Kidney glomerular epithelial cell (primary cell): ENCODE measurements at places on chromosomes 5 and 9.

DNA sequence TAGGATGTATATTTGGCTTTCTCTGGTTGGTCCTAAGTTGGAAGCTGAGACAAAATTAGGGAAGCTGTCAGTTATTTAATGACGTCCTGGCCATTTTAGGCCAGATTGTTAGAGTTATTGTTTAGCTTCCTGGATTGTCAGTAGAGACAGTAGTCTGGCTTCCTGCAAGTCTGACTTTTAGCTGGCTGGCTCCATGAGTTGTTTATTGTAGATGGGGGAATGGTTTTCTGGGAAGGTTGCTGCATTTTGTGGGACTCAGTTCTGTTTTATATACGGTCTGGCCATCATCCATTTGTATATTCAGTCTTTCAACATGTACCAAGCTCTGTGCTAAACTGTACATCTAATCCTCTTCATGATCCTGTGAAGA is 68.3 kb downstream of the SGCD start:
- no peak for DNase-seq

DNA sequence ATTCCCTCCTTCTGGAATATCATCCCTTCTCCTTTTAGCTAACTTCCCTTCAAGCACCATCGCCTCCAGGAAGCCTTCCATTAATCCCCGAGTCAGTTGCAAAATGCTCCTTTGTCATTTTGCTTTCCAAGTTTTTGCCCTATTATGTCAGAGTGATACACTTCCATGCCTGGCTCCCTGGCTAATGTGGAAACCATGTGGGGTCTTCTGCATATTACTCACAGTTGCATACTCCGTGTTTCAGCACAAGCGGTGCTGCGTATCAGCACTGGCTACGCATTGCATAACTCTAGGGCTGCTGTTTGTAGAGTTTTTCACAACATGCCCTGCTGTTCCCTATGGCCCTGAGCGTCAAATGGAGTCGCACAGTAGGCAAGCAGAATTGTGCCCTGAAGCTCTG is 1.9 kb downstream of the TEX53 start:
- no peak for DNase-seq

- DNase-seq = no peak
Measured at GRCh38 chr5:155150012-155150411, 136.5 kb downstream of the KIF4B start.

GRCh38 chr9:134425401-134425800 is 99.1 kb downstream of the RXRA start:
- no peak for DNase-seq

DNA sequence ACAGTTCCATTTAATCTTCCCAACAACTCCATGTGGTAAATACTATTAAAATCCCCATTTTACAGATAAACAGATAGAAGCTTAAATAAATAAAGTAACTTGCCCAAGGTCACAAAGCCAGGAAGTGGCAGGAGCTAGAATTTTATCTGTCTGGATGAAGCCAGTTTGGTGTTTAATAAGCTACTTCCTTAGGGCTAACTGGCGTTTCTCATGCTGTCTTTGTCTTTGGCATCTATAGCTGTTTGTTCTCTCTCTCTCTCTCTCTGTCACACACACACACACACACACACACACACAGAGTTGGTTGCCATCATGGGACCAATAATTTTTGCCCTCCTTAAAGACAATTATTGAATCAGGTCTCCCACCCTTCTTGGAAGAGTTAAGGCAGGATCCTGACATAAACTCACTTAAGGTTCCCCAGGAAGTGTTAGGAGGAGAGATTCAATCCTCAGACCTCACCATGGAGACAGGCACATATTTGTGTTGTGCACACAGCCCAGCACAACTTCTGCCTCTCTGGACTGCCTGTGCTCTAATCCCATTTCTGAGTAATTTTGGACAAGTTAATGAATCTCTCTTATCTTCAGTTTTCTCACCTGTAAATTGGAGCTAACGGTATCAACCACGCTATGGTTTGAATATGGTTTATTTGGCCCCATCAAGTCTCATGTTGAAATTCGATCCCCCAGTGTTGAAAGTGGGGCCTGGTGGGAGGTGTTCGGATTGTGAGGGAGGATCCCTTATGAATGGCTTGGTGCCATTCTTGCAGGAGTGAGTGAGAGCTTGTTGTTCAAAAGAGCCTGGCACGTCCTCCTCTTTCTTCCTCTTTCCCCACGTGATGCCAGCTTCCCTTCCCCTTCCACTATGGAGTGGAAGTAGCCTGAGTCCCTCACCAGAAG is 8.3 kb upstream of the ADRA1B start:
- no peak for DNase-seq

GRCh38 chr5:135317286-135317685 is 81.7 kb downstream of the MACROH2A1 start:
- DNase-seq = no peak

DNA sequence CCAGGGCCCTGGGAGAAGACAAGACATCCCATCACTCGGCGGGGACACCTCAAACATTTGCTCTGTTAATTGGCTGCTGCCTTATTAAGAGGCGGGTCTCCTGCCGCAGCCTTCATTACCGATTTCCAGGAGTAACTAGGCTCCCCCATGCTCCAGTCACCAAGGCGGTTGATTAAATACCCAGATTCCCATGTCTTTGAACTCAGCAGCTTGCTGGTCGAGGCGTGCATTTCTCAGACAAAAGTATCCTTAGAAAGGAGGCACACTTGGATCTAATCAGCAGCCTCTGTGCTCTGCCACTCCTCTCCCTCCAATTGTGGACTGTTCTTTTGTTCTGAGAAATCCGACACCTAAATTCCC is 228.8 kb downstream of the FSTL4 start:
- DNase-seq = no peak

- no peak for DNase-seq
Measured at GRCh38 chr5:153891394-153891793, 147.3 kb downstream of the FAM114A2 start.

DNA sequence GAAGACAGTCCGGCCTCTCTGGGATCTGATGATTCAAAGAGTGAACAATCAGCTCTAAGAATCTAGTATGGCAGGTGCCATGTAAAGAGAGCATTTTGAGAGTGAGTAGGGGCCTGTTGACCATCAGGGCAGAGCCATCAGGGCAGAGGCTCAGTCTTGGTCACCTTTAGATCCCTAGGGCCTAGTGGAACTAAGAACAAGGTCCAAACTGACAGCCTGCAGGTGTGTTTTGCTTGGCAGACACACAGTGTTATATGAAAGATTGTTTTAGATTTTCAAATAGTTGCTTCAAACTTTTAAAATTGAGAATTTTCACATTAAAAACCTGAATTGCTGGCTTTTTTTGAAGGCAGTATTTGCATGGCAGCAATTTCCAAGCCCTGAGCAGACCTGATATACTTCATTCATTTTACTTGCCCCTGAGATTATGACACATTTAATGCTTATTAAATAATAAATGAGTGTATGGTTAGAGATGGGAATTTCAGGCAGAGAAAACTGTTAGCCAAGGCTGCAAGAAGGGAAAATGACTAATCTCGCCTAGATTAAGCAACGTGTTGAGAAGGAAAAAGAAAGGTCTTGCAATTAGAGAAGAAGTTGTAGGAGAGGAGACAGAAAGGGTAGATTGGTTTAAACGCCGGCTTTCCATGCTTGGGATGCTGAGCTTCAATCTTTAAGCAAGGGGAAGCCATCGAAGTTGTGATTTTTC is 279.6 kb downstream of the ARRDC3 start:
- DNase-seq = no peak

DNA sequence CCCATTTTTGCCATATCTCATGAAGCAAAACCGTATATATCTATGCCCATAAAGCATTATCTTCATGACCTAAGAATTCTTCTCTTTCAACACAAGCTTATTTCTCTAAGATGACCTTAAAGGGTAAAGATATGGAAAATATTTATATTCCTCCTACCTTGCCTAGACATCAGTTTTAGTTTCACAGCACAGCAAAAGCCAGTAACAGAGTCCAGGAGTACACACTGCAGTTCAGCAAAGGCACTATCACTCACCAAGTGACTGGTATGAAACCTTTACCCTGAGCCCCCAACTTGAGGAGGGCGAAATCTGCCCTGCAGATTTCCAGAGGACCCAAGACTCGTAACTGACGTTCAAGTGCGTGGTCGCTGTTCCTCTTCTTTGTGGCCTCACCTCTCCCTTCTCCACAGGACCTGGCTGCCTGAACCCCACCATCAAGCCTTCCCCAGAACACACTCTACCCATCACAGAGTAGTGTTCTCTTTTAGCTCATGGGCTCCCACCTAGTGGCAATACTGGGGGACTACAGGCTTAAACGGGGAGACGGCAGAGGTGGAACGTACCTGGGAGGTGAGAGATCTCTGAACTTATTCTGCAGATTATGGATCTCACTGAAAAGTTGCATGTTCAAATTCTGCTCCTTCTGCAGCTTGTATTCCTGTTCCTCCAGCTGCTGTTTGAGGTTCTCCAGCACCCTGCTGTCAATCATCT is 141.0 kb downstream of the CDK5RAP2 start:
- DNase-seq = no peak

DNA sequence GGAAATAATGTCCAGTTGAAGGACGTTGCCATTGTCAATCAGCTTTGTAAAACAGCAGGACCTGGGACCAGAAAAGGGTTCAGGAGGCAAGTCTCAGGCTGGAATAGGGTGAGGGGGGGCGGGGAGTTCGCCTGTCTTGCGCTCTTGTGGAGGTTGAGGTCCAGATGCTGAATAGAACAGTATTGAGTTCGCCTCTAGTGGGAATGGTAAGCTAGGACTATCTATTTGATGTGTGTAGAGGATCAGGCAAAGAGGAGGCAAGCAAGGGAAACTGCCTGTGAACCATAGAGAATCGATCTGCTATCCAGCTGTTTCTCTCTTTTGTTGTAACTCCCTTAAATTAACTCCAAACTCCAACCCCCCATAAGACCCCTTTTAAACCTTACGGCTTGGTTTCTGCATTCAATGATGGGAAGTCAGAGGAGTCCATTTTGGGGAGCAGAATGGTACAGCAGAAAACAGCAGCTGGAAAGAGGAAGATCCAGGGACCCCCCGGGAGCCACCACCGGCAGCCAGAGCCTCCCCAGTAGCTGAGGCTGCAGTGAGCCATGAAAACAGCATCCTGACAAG is 133.7 kb downstream of the SLC28A3 start:
- DNase-seq = no peak

DNA sequence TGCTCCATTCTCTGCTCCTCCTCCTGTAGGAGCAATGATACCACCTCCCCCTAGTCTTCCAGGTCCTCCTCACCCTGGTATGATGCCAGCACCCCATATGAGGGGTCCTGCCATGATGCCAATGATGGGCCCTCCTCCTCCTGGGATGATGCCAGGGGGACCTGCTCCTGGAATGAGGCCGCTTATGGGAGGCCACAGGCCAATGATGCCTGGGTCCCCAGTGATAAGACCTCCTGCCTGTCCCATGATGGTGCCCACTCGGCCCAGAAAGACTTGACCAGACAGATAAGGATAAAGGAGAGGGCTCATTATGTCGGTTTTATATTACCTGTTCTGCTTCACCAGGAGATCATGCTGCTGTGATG is 26.2 kb upstream of the IQGAP2 start:
- DNase-seq = no peak

DNA sequence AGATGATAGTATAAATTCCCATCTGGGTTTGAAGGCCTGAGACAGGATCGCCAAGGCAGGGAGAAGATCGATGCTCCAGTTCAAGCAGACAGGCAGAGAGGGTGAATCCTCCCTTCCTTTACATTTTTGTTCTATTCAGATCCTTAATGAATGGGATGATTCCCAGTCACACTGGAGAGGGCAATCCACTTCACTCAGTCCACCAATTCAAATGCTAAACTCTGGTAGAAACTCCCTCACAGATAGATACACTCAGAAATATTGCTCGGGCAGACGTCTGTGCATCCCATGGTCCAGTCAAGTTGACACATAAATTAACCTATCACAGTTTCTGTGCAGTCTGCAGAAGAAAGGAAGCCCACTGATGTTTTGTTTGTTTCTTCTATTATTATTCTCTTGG is 193.1 kb upstream of the ZNF462 start:
- DNase-seq = no peak

DNA sequence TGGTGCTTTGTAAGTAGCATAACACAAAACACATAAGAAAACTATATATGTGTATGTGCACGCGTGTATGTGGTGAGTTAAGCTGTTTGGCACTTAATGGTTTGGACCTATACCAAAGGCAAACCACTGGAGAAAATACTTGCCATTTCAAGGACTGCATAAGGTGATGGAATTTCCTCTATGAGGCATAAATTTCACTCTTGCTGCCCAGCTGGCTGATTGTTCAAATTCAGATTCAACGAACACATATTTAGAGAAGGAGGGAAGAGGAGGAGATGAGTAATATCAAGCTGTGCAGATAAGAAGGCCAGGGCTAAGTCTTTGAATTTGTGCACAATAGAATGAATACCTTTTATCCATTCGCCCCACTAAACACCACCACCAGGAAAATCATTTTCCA is 470.6 kb upstream of the MPDZ start:
- peak; percentile 70 for DNase-seq

DNA sequence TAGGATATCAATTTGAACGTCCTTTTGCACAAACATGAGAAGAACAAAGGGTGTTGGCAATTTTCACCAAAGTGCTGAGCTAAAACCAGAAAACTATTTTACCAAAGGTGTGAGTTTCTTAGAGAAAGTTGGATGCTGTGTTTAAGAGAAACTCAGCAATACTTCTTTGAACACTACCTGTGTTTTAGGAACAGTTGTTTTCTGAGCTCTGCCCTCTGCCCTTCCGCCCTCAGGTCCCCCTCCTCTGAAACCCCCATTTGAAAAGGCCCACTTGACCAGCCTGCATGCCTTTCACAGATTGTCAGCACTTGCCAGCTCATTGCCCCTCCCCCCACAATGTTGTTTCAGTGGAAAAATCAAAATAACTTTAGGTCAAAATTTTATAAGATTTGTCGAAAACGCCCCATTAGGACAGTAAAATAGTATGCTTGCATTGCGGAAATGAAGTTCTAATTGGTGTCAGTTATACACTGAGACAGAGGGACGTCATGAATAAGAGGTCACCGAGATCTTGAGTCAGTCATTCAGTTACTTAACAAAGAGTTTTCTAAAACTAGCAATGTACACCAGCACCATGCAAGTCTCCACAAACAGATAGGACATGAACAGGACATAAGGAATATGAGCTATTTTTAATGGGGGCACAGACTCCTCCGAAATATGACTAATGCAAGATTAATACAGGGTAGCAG is 61.9 kb upstream of the IL7R start:
- DNase-seq = no peak

- peak; percentile 53 for DNase-seq
Measured at GRCh38 chr9:12702160-12702758, 9.1 kb downstream of the TYRP1 start.

- DNase-seq = peak; percentile 25
Measured at GRCh38 chr5:143456952-143457547, 53.6 kb upstream of the NR3C1 start.

GRCh38 chr5:67209141-67209771 is 12.7 kb upstream of the CD180 start:
- peak; percentile 51 for DNase-seq

GRCh38 chr5:1125030-1125357 is 13.1 kb upstream of the SLC12A7 start:
- DNase-seq = no peak

DNA sequence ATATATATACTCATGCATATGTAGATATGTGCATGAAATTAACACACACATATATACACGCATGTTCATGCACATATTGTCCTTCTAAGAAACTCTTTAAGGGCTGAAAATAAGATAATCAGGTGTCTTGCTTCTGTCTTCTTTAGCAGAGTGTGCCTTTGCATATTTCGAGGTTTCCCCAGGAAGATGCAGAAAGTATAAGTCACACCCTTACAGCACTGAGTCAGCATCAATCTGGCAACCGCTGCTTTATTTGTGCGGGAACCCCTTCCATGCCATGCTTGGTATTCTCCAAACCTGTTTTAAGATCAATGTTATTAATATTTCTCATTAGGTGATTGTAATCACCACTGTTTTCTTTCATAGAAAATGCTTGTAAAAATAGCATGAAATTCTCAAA is 557.9 kb downstream of the CAAP1 start:
- no peak for DNase-seq

GRCh38 chr9:32665101-32665500 is 29.6 kb upstream of the TAF1L start:
- no peak for DNase-seq
